ENCODE measurements at places on chromosomes 11 and 22.

- no peak for DNase-seq
Measured at GRCh38 chr11:15307619-15308024, 192.9 kb downstream of the INSC start.

GRCh38 chr11:100105982-100106358, 581.1 kb upstream of the ARHGAP42 start:
- no peak for DNase-seq

GRCh38 chr11:59660621-59661020, 8.2 kb downstream of the PATL1 start:
- DNase-seq = no peak

GRCh38 chr11:28878025-28878424, 769.8 kb downstream of the METTL15 start:
- DNase-seq = no peak

DNA sequence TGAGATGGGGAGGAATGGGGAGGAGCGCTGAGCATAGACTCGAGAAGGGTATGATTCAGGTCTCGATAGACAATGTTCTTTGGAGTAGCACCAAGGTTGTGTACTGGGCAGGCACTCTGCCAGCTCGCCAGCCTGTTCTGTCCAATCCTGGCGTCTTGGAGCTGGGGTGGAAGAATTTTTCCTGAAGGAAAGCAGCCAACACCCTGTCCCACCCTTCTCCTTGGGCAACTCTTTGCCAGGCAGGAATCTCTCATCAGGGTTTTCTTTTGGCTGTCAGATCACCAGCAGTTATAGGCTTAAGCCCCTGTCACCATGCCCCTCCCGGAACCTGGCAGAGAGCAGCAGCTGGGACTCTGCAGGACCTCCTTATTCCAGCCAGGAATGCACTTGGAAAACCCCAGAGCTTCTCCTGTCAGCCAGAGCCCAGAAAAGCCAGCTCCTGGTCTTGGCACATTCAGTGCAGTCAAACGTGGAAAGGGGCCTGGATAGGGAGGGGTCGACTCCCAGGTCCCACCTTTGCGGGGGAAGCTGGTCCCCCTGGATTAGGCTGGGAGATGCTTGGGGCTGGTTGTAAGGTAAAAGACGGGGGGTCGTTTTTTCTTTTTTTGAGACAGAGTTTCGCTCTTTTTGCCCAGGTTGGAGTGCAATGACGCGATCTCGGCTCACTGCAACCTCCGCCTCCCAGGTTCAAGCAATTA, 14.4 kb upstream of the SPTBN2 start:
- peak; percentile 95 for DNase-seq

DNA sequence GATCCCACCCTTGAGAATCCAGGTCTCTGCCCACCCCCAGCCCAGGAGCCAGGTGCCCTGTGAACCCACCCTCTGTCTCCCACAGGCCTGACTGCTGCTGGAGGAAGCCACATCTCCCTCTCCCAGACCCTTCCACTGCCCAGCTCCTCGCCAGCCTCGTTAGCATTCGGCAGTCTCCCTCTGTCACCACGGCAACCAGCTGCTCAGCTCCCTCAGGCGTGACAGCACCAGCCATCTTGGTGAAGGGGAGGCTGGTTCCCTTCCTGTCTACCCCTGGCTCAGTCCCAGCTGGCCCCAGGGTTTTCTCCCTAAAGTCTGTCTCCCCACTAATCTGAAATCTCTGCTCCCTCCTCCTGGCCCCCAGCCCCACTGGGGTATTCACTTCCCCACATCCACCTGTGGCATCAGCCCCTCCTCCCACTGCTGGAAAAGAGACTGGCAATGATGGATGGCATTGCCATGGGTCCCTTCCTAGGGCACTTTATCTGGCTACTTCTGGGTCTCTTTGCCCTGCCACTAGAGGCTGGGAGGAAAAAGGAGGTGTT, 28.1 kb downstream of the NRXN2 start:
- DNase-seq = no peak
